ENCODE measurements at places on chromosomes 4 and X. TPM values are rescaled to one million over a fixed set of nuclear protein-coding genes. Genes with fewer than 3 reads are reported as not detected.
A peak's percentile ranks its signal among the peaks of the same experiment; 100 is the strongest.

DNA sequence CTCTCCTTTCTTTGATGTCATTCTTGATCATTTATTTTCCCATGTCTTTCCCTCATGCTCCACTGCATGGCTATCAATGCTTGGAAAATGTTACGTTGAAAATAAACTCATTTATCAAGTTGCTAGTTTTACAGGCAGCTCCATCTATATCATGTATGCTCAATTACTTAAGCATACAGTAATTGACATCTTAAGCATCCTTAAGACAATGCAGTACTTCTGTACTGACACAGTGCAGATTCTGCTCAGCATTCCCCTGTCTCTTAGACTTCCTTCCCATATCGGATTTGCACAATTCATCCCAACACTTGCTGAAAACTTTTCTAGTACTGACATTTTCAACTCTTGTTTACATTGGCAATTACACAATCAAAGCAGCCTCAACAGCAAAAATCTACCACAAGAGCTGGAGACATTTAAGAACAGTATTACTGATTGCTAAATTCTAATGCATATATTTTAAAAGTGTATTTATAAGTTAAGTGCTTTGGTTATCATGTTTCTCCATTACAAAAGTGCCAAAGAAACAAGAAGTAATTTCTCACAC lies 165.6 kb downstream of the ATP10D start:
- DNase-seq: no peak

DNA sequence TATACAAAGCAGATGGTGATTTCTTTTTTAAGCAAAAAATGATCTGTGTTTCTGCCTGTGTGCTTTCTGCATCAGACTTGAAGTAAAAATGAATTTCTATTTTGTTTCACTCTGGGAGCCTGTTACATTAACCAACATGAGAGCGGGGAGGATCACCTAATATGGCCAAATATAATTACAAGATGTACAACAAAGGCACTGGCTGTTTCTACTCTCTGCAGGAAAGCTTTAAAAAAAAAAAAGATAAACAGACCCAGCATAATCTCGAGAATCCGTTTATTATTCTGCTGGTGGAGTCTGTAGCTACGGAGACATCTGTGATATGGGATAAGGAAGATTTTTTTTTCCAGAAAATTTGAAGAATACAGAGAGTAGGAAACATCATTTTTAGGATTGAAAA lies 103.6 kb downstream of the COMMD8 start:
- no peak for DNase-seq

The TAF9B gene
- 20.6 TPM for total RNA-seq

DNA sequence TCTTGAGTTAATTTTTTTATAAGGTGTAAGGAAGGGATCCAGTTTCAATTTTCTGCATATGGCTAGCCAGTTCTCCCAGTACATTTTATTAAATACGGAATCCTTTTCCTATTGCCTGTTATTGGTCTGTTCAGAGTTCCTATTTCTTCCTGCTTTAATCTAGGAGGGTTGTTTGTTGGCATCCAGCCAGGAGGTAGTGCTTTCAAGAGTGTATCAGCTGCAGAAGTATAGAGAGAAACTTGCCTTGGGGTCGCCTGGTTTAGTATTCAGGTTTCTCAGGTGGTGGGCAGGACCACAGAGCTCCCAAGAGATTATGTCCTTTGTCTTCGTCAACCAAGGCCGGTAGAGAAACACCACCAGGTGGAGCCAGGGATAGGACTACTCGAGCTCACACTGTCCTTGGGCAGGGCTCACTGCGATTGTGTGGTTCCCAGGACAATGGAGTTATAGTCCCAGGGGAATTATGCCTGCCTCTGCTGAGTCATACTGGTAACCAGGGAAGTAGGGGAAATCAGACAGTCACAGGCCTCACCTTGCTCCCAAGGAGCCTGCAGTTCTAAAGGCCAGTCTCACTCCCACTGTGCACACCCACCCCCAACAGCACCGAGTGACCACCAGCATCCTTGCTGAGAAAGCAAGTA lies 168.1 kb downstream of the VSIG4 start:
- no peak for DNase-seq

DNA sequence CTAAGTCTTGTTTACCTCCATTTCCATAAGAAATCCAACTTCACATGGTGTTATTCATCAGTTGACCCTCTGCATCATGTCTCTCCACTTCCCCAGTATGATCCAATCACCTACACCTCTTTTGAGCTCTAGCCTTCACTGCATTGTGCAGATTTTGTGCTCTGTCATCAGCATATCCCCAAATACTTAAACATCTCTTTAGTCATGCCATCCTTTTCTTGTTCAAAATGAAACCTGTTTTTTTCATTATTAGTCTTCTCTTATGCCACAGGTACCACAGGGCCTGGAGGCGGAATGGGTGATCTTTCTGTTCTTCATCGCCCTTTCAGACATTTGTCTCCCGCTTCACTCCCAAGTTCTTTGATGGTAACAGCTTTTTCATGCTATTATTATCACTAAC lies 382.7 kb upstream of the GALNTL6 start:
- DNase-seq: no peak

The NLGN4X gene
- 5.4 TPM for total RNA-seq

DNA sequence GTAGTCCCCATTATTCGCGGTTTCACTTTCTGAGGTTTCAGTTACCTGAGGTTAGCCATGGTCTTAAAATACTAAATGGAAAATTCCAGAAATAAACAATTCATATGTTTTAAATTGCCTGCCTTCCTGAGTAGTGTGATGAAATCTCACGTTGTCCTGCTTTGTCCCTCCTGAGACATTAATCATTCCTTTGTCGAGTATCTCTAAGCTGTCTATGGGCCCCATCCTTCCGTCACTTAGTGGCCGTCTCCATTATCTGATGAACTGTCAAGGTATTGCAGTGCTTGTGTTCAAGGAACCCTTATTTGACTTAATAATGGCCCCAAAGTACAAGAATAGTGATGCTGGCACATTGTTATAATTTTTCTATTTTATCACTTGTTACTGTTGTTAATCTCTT lies 94.8 kb downstream of the ADGRL3 start:
- DNase-seq: no peak

The F8A3 gene
- total RNA-seq: 0.18 TPM

- DNase-seq: no peak
Measured at GRCh38 chr4:112316360-112316759, 19.2 kb downstream of the ALPK1 start.

DNA sequence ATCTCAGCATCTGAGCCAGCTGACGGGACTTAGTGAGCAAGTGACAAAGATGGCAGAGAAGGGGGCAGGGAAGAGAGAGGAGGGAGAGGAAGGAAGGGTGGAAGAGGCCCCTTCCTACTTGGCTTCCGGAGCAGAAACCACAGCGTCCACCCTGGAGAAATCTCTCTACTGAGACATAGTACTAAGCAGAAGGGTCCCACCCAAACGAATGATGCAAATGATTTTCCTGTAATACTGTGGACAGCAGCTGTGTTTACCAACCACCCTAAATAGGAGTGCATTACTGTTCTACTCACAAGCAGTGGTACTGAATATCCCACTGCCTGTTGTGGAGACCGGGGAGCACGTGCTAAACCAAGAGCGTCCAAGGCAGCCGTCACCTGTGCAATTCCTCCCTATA lies 29.4 kb downstream of the DTHD1 start:
- DNase-seq: peak; percentile 55

- DNase-seq: peak; percentile 38
Measured at GRCh38 chr4:56078866-56079265, 130.1 kb downstream of the CEP135 start.

The HSD17B13 gene
- 0.09 TPM for total RNA-seq

GRCh38 chrX:13258052-13258444 lies 61.8 kb downstream of the ATXN3L start:
- DNase-seq: no peak
